NCI-H460 (cell line): ENCODE measurements at places on chromosomes 12 and 14. TPM values are rescaled to one million over a fixed set of nuclear protein-coding genes. Genes with fewer than 3 reads are reported as not detected.

The SLC25A47 gene
- not detected in 2 replicates for total RNA-seq

The DICER1 gene
- total RNA-seq: 32.8 and 43.7 TPM in 2 replicates

The BTG1 gene
- 29.5 and 32.6 TPM in 2 replicates for total RNA-seq

The DYRK4 gene
- 59.9 and 62.0 TPM in 2 replicates for total RNA-seq
